Anterior cingulate cortex (tissue), 58 donors: ENCODE measurements at places on chromosomes 2 and 18.

GRCh38 chr2:119608553-119608952 is 64.3 kb downstream of the CFAP221 start:
- no peak for DNase-seq

GRCh38 chr2:65500310-65501040 is 68.1 kb upstream of the SPRED2 start:
- no peak for DNase-seq

DNA sequence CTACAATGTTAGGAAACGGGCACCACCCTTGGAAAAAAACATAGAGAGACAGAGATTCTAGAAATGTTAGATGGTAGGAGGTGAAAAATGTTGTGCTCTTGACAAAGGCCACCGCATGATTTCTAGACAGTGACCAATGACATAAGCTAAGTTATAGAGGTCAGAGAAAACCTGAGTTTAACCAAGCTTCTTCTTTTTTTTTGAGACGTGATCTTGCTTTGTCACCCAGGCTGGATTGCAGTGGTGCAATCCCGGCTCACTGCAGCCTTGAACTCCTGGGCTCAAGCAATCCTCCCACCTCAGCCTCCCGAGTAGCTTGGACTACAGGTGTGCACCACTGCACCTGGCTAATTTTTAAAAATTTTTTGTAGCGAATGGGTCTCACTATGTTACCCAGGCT is 13.0 kb downstream of the FER1L5 start:
- no peak for DNase-seq

DNA sequence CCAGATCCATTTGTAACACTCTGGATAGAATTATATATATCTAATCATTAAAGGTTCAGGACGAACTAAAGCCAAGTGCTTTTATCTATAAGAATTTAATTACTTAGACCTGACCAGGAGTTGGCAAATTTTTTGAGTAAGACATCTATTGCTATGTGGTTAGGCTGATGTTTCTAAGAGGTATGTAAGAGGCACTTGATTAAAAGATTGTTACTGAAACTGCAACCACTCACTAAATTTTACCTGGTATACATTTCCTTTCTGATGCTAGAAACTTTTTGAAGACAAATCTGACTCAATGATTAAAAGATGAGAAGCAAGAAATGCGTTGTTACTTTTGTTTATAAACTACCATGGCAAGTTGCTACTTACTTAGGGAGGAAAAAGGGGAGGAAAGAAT is 76.7 kb upstream of the CHAC2 start:
- DNase-seq = no peak

- no peak for DNase-seq
These were observed 31.0 kb downstream of the CFAP36 start for GRCh38 chr2:55550368-55551102.

DNA sequence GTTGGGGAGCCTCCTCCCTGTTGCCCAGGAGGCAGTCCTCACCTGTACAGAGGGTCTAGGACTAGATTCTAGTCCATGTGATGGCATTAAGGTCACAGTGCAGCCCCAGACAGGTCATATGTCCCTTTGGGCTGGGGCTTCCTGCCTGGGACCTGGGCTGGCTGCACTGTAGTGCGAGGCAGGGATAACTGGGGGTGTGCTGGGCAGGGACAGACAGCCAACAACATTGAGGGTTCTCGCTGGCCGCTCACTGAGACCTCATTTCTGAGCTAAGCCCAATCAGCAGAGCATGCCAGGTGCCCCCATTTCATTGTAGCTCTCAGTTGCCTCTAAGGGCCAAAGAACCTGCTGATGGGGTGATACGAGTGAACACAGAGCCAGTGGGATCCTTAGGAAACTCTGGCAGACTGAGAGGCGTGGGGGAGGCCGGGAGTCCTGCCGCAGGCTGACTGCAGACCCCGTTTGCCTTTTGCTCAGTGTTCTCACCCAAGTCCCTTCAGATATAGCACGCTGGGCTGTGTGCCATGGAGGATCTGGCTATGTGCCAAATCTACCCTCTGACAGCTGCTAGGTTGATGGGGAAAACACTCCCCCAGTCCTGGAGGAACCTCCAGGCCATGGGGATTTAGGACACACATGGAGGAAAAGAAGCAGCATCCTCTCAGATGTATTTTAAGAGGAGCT is 51.9 kb downstream of the DYSF start:
- no peak for DNase-seq

DNA sequence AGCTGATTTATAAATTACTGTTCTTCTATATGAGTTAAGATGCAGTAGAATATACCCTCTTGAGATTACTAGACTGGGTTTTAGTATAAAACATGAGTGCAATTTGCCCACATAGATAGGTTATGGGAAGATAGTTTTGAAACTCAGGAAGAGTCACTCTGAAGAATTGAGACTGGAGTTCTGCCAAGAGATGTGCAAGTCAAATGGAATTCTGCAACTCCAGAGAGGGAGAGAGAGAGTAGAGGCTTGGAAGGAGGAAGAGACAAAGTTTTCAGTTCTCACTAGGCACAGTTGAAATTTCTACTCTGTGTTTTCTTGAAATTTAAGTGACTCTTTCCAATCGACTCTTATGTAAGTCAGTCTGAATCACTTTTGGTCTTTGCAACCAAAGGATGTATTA is 878.8 kb downstream of the TSN start:
- DNase-seq = no peak

DNA sequence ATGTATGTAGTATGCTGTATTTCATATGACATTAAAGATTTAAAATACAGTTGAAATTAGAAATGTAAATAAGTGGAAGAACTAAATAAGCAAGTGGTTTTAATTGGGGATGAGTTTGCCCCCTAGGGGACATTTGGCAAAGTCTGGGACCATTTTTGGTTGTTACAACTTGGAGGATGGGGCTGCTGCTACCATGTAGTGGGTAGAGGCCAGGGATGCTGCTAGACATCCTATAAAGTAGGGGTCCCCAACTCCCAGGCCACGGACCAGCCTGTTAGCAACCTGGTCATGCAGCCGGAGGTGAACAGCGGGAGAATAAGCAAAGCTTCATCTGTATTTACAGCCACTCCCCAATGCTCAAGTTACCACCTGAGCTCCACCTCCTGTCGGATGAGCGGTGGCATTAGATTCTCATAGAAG is 27.9 kb upstream of the ASNSD1 start:
- no peak for DNase-seq

- DNase-seq = no peak
These were observed 20.7 kb upstream of the CXCR1 start for GRCh38 chr2:218187296-218188015.
